ENCODE measurements at places on chromosomes 12 and 14. TPM values are rescaled to one million over a fixed set of nuclear protein-coding genes. Genes with fewer than 3 reads are reported as not detected.

- DNase-seq: no peak
These were observed 6.1 kb upstream of the KRT18 start for GRCh38 chr12:52942901-52943181.

Gene FAM186B
- 0.59 TPM for total RNA-seq

DNA sequence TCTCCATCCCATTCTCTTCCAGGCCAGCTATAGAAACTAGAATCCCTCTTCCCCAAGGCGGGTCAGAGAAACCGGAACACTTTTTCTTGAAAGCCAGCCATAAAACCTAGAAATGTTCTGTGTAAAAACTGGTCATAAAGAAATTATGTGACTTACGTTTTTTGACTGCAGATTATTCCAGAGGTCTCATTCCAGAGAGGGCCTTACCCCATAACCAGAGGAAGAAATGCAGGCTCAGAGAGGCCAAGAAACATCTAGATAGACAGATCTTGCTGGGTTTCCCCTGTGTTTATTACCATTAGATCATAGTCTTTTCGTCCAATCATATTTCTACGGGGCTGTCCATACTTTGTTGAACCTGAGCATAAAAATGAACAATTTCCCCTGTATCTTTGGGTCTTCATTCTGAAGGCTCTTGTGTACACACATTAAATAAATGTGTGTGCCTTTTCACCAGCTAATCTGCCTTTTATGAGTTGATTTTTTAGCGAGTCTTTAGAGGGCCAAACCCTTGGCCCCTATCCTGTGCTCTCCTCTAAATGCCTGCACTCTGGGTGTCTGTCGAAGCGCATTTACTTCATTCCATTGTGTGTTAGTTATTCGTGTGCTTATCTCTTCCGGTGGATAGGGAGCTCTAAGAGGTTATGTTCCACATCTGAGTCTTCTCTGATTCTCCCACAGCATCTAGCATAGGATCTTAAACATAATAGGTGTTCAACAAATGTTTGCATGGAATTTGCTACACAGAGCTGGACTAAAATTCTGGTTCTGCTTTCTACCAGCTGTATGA is 163.0 kb downstream of the ADCK1 start:
- DNase-seq: no peak

GRCh38 chr14:90522571-90523191 is 125.9 kb downstream of the CALM1 start:
- no peak for DNase-seq

Gene WNT1
- total RNA-seq: not detected

Gene CCDC198
- not detected for total RNA-seq

DNA sequence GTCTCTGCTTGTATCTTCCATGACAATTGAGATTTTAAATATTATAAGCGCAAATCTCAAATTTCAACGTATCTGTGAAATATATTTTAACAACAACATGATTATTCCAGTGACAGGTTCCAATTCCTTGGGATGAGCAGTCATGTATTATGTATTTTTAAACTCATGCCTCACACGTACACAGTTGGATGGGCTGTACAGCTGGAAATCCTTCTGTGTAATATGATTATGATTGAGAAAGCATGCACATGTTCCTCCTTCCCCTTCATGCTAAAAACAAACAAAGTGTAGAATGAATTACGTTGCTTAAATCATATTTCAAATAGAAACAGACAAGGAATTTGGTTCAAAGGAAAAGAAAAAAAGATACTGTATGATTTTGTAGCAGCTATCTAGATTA is 428.3 kb downstream of the TMTC2 start:
- peak; percentile 15 for DNase-seq

GRCh38 chr12:57090924-57091637 is 2.2 kb downstream of the NAB2 start:
- DNase-seq: no peak

GRCh38 chr12:112869778-112870177 is 37.0 kb upstream of the OAS1 start:
- DNase-seq: no peak

Gene GRIN2B
- total RNA-seq: 0.30 TPM

DNA sequence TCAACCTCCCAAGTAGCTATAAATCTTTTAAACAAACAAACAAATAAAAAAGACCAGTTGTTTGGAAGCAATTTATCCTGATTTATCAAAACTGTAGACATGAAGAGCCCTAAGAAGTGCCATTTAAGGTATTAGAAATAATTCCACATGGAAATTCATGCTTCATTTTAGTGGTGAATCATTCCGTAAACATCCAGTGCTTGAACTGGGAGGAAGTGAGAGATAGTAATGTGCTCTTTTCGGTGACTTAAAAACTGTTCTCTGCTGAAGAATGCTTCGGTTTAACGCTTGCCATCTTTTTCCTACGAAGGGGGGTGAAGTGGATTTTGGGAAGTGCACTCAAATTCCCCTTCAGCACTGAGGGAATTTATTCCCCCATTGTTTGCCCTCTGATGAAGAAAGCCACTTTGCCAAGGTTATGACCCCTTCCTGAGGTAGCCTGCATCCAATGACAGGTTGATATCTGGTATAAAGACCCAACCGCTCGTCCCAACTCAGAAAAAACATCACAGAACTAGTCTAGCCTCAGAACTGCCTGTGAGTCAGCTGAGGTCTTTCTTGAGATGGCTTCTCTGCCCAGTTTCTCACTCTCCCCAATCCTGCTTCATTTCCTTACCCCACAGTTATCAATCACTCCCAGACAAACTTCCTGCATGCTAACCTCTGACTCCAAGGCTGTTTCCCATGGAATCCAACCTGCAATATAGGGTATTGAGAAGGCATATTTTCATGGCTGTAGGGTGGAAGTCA is 244.1 kb downstream of the AEBP2 start:
- no peak for DNase-seq

GRCh38 chr12:60324746-60325145 is 728.9 kb downstream of the SLC16A7 start:
- no peak for DNase-seq

Gene SCNN1A
- total RNA-seq: 10.2 TPM

Gene CEBPE
- 1.5 TPM for total RNA-seq

Gene CLEC4C
- 0.30 TPM for total RNA-seq

DNA sequence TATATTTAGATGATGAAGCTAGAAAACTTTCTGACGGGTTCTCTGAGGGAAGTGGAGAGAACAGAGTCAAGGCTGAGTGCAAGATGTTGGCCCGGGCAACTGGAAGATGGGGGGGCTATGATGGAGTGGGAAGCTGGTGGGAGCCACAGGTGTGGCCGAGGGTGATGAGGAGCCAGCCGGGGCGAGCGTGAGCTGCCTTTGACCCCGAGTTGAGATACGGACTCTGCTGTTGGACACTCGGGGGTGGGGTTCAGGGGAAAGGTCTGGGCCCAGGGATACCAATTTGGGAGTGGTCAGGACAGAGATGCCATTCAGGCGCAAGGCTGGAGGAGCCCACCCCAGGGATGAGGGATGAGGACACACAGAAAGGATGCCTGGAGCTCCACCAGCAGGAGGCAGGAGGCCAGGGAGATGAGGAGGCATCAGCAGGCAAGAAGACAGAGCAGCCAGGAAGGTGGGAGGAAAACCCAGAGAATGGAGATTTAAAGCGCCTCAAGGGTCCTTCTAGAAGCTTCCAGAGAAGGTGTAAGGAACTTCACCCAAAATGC is 9.0 kb downstream of the SCARB1 start:
- no peak for DNase-seq

Gene R3HDM2
- total RNA-seq: 32.9 TPM

- peak; percentile 91 for DNase-seq
These were observed 1.4 kb upstream of the ZFP36L1 start for GRCh38 chr14:68794130-68794850.

DNA sequence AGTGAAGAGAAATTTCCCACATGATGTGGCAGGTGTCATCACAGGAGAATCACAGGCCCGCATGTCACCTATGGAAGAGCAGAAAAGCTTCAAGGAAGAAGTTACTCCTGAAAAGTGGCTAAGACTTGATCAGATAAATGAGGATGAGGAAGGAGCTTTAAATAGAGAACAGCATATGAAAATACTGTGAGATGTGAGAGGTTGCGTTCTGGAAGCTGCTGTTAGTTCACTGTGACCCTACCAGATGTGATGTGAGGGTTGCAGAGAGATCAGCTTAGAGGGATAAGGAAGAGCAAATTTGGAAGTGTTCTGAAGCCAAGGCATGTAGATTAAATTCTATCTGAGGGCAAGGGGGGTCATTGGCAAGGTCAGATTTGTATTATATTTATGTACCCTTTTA is 17.1 kb downstream of the ERP27 start:
- no peak for DNase-seq

Gene WDHD1
- total RNA-seq: 10.3 TPM

DNA sequence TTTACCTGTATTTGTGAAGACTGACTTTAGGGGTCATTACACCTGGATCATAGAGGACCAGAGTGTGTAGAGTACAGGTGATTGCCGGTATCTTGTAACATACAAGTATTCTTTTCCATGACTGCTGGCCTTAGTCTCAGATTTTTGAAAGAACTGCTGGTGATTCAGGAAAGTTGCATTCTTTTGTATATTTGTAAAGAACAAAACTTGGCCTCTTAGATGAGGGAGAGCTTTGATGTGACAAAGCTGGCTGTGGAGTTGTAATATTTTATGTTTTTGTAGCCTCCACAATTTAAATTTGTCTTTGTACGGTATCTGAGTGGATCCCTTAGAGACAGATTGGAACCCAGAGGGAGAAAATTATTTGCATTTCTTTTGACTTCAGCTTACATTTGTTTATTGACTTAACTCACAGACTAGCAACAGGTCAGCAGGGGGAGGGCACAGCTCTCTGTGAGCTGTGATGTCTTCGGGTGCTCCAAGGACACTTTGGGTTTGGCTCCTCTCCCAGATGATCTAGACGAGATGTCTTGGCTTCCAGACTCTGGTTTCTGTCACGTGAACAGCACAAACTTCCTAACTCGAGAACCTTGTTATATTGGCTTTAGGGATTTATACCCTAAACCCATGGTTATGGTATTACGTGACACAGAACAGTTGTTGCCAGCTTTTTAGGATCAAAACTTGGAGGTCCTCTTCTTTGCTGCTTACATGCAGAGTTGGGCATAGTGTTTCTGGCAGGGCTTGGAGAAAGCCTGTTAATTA is 65.9 kb downstream of the DAAM1 start:
- peak; percentile 87 for DNase-seq

Gene P2RX2
- not detected for total RNA-seq

DNA sequence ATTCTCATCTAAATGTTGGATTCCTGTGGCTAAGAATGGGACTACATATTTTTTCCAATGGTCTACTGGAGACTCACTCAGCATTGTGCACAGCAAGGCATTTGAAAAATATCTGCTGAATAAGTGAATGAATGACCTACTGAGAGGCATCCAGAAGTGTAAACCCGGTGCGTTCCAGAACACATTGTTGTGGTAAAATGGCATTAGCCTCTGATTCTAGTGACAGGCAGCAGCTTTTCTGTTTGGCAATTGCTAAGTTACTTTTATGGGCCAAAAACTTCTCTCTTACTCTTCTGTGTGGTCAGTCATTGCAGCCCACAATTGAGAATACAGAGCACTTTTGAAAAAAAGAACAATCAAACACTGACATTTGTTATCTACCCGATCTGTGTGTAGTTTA is 36.5 kb downstream of the WIF1 start:
- no peak for DNase-seq

GRCh38 chr12:94012071-94012470 is 136.3 kb upstream of the PLXNC1 start:
- peak; percentile 45 for DNase-seq

DNA sequence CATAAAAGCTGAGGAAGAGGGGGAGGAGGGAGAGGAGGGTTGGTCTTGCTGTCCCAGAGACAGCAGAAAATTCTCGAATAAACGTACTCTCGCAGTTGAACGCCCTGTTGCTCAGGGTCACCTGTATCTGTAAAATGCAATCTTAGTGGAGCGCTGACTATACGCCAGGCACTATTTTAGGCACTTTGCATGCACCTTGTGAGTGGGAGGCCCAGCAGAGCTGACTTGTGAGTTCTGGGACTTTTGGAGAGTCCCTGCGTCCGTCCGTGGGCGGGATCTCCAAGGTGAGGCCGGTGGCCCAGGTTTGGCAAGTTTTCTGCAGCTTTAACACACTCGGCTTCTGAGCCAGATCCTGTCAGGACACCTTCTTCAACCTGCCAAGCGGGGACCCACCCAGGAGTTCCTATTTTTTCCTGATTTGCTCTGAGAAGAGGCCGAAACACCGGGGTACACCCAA is 32.5 kb upstream of the PLEKHG6 start:
- DNase-seq: no peak

DNA sequence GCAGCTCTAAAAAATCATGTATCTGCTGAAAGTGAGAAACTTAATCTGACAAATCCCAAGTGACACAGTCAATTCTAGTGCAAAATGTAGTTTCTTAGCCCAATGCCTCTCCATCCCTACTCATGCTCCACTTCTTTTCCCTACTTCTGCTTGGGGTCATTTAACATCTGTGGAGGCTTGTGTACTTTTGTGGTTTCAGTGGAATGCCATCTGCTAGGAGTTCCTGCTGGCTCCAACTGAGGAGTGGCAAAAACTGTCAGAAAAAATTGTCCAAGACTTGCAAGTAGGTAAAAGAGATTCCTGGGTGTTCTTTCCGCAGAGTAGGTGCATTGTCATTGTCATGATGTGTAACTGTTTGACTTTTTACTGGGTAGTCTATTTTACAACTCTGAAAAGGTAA is 12.5 kb upstream of the AVPR1A start:
- no peak for DNase-seq

- DNase-seq: no peak
These were observed 650 bp downstream of the GALC start for GRCh38 chr14:87992346-87992717.

- DNase-seq: peak; percentile 51
These were observed 644 bp downstream of the NAB2 start for GRCh38 chr12:57089271-57090245.

Gene LRP1-AS
- not detected for total RNA-seq

DNA sequence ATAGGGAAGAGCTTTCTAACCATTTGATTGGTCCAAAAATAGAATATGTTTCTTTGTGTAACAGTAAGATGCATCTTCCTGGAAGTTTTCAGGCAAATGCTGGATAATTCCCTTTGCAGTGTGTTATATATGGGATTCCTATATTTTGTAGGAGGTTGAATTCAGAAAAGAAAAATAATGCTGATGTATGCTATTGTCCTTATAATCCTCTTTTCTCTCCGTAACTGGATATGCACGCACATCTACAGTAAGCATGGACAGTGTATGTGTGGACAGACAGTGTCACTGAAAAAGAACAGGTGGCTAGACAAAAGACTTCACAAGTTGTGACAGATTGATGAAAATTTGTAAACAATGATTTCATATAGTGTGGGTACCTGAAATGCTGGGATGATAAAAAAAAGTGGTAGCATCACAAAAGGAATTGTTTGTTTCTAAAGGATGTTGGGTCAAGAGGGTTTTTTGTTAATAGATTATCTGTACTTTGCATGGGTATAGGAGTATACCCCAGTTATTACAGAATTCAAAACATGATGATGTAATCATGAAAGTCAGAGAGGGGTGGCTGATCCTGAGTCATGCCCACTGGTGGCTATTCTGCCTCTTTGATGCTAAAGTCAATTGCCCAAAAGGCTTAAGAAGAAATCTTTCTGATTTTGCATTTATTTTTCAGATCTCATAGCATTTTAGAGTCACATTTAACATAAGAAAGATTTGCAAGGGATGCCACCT is 160.7 kb upstream of the TMTC1 start:
- no peak for DNase-seq

Gene SERPINA12
- total RNA-seq: 16.9 TPM

GRCh38 chr12:12046401-12046800 is 24.3 kb upstream of the BCL2L14 start:
- DNase-seq: no peak

Gene SDR9C7
- 7.1 TPM for total RNA-seq

Gene TAS2R14
- 6.8 TPM for total RNA-seq

Gene PRB2
- 0.20 TPM for total RNA-seq
